ENCODE measurements at places on chromosomes 7 and 10. TPM values are rescaled to one million over a fixed set of nuclear protein-coding genes. Genes with fewer than 3 reads are reported as not detected.

Gene HOGA1
- total RNA-seq = 5.0 TPM

Gene TSPAN33
- total RNA-seq = 0.43 TPM

Gene UPK3BL1
- 1.3 TPM for total RNA-seq

Gene OR2A12
- total RNA-seq = under 0.01 TPM

Gene FEZF1
- not detected for total RNA-seq

Gene FAM13C
- 10.7 TPM for total RNA-seq

Gene CLDN4
- total RNA-seq = 0.52 TPM
